ENCODE measurements at places on chromosomes 12 and 14.

DNA sequence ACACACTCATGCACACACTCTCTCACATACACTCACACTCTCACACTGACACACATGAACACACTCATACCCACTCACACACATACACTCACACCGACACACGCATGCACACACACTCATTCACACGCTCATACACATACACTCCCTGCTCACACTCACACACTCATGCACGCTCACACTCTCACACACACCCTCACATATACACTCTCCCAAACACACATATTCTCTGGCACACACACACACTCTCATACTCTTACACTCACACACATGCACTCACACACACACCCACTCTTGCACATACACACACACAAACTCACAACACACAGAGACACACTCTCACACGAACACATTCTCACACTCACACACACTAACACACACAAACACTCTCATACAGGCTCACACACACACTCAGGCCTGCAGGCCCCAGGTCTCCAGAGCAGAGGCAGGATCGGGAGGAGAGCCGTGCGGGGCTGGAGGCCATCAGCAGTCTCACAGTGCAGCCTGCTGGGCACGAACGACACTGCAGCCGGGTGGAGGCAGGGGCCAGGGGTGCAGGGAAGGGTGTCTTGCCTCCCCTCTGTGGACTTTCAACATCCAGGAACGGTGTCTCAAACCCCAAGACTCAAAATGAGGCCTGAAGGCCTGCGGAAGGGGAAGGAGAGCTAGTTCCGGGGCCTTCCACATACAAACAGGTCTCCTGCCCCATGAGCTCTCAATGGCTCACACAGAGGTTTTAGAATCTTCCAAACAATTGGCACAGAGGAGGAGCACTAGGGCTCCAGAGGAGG lies 148.7 kb downstream of the ANO2 start:
- peak; percentile 5 for DNase-seq

- no peak for DNase-seq
Measured at GRCh38 chr12:57755194-57755453, 221 bp downstream of the MARCHF9 start.

DNA sequence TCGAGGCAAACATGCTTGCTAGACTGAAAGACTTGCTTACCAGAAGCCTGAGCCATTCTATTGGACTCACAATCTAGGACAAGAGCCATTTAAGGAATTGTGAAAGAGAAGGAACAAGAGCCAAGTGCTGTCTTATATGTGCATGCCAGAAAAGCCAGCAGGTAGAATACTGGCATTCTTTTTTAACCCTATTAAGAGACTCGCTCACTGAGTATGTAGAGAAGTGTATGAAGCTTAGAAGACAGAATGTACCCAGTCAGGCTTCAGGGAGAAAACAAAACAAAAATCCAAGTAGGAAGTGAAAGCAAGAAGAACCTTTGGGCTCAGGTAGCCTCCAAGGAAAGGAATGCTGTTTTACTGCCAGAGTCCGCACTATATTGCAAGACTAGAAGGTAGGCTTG lies 65.9 kb downstream of the DCAF5 start:
- DNase-seq: no peak

- DNase-seq: no peak
Measured at GRCh38 chr12:107597695-107598410, 87.7 kb upstream of the PWP1 start.

GRCh38 chr14:75566321-75566720 lies 12.1 kb upstream of the FLVCR2 start:
- peak; percentile 70 for DNase-seq

DNA sequence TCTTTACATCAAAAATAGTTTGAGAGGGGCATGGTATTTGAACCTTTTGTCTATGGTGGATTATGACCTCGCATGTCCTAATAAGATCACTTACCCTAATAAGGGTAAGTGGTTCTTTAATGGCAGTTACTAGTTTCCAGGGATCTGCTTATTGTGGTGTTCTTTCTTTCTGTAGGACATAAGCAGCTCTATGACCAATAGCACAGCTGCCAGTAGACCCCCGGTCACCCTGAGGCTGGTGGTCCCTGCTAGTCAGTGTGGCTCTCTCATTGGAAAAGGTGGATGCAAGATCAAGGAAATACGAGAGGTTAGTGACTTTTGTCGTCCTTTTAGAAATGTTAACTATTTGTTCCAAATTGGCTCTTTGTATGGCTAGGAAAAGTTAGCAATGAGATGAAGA lies 7.2 kb downstream of the PCBP2 start:
- no peak for DNase-seq

- no peak for DNase-seq
Measured at GRCh38 chr12:41302979-41303403, 114.9 kb downstream of the PDZRN4 start.

Measured in suppressor macrophage treated with lipopolysaccharide for 4 hours (primary cell).